Activated CD4-positive, CD25-positive, alpha-beta regulatory T cell (primary cell): ENCODE measurements at places on chromosomes 16 and 17.

DNA sequence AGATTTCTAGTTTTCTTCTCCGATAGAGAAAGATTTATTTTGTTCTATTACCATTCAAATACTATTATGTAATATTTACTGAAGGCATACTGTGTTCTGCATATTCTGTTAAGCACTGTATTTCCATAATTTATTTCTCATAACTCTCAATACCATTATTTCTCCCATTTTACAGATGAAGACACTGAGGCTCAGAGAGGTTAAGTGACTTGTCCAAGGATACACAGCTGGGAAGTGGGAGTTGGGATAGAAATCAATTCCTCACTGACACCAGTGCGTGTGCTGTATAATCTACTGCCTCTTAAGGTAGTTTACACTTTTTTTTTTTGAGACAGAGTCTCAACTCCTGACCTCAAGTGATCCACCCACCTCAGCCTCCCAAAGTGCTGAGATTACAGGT, 7.4 kb downstream of the NLRC3 start:
- no peak for DNase-seq

DNA sequence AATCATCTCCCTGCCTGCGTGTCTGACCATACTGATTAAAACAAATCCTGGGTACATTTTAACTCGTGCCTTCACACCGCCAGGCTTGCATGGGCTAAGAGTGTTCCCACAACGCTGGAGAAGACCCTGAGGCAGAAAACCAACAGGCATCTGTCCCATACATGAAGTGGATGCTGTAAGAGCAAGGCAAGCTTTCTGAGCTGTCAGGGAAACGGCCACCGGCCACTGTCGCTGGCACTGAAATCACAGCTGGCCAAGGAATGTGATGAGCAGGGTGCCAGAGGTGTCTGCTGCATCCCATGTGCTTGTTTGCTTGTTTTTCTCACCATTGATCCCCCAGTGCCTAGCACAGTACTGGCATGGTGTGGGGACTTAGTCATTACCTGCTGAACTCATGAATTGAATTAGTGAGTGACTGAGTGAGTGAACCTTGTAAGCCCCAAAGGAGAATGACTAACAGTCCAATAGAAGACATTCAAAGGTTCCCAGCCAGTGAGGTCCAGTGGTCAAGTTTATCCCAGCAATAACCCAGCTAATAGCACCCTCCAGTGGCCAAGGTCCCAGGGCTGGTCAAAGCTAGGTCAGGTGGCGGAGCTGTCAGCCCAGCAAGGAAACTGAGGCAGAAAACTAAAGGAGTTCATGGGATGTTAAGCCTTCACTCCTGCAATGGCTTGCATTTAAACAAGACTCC, 92.7 kb upstream of the CDH5 start:
- no peak for DNase-seq

- DNase-seq, result no peak
Observed at GRCh38 chr17:41530062-41531048, 2.2 kb upstream of the KRT19 start.

- DNase-seq, result peak; percentile 3
Observed at GRCh38 chr16:22948603-22949368, 134.8 kb downstream of the HS3ST2 start.

GRCh38 chr16:88569614-88569984, 604 bp upstream of the ZC3H18 start:
- DNase-seq, result no peak

- DNase-seq, result no peak
Observed at GRCh38 chr17:50013079-50013478, 18.1 kb upstream of the DLX3 start.

- DNase-seq, result no peak
Observed at GRCh38 chr16:89197033-89197632, 3.2 kb downstream of the SLC22A31 start.

DNA sequence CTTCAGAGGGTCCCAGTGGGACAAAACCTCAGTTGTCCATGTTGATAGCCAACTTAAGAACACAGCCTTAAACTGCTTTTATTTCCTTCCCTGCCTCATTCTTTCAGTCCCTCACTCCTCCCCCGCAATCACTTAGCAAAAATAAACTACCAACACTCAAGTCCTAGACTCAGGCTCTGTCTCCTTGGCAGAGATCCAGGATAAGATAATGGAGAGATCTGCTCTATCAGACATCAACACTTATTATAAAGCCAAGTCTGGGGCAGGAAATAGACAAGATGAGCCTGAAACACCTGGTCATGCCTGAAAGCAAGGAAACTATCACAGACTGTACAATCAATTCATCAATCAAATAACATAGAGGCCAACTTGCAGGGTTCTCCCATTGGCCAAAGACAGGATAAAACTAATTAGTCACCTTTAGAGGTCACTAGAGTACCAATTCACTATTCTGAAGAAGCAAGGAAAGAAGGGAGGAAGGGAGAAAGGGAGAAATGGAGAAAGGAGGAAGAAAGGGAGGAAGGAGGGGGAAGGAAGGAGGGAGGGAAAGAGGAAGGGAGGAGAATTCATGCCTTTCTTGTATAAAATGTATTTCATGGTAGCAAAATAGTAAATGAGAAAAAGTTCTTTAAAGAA, 15.7 kb downstream of the HYDIN start:
- DNase-seq, result no peak

- no peak for DNase-seq
Observed at GRCh38 chr16:23953476-23953875, 117.7 kb downstream of the PRKCB start.

DNA sequence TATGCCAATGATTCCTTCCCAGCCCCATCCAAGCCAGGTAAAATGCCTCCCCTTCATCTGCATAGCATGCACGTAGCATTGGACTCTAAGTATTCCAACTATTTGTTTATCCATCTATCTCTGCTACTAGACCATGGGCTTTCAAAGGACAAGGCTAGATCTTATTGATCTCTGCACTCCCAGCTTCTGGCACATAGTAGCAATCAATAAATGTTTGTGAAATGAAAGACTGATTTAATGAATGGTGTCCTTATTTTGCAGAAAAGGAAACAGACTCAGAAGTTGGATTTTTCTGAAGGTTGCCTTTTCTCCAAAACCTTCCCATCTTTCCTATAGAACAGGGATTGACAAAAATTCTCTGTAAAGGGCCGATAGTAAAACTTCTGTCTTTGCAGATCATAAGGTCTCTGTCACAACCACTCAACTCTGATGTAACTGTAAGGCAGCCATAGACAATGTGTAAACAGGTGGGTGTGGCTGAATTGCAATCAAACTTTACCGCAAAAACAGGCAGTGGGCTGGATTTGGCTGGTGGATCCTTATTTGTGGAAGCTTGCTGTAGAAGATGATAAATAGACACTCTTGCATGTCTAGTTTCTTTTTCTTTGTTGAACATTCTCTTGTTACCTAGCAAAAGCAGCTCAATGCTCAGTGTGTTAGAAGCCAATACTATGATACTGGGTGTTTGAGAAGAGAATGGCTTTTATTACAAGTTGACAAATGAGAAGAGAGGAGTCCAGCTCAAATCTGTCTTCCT, 7.6 kb upstream of the CMTR2 start:
- DNase-seq, result no peak

DNA sequence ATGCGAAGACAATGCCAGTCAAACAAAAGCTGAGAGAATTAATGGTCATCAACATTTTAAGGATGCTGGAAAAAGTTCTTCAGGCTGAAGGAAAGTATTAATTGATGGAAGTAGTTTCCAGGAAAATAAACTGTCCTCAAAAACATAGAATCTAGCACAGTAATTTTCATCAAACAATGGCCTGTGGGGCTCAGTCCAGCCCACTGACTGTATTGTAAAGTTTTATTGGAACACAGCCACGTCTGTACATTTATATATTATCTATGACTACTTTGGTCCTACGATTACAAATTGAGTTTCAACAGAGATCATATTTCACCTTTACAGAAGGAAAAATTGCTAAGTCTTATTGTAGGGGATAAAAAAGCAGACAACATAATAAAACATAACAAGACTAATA, 484.5 kb downstream of the KCNJ2 start:
- DNase-seq, result no peak

DNA sequence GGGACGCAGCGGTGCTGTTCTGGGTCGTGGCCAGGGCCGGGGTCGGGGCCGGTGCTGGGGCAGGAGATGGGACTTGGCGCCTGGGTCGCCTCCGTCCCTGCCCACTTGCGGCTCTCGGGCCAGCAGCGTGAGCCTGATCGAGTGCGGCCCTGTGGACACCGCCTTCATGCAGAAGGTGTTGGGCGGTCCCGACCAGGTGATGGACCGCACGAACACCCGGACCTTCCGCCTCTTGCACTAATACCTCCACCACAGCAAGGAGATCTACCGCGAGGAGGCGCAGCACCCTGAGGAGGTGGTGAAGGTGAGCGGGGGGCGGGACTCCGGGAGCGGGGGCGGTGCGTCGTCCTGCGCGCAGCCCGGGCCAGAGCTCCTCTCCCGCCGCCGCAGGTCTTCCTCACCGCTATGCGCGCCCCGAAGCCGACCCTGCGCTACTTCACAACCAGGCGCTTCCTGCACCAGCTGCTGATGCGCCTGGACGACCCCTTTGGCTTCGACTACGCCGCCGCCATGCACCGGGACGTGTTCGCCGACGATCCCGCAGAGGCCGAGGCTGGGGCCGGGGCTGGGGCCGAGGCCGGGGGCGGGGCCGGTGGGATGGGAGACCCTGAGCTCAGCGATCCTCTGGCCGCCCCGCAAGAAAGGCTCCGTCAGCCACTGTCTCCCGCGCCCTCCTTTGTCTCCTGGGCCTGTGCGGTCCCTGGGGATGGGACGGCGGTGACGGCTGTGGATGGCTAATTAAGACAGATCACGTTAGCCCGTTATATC, 4.5 kb upstream of the HSD17B1 start:
- peak; percentile 65 for DNase-seq

DNA sequence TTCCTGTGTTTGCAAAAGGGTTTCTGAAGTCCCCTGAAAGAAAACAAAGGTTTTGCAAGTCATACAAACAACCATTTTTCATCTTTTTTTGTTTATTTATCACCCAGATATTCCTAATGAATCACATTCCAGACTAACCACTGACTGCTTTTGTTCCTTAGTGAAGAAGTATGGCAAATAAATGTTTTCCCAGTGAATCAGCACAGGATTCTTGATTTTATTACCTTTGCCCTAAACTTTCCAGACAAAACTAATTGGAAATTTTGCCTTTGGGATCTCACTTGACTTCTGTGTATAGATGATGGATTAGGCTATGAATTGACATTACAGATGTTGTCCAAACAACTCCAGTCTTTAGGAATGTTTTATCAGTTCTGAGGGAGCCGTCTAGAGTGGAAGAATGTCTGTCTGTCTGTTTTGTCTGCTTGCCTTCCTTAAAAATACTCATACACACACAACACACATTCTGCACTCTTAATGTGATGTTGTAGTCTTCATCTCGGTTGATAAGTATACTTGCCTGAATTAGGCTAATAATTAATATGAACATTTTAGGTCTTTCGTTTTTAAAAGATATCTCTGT, 48.9 kb downstream of the VMP1 start:
- no peak for DNase-seq

- DNase-seq, result no peak
Observed at GRCh38 chr17:77437017-77437416, 296.2 kb downstream of the SEC14L1 start.

GRCh38 chr17:56755310-56755709, 78.4 kb downstream of the C17orf67 start:
- no peak for DNase-seq

GRCh38 chr17:74235911-74236371, 22.6 kb downstream of the TTYH2 start:
- no peak for DNase-seq

GRCh38 chr16:85384833-85385462, 228.2 kb upstream of the GSE1 start:
- no peak for DNase-seq

- DNase-seq, result no peak
Observed at GRCh38 chr17:43010667-43011308, 4.2 kb downstream of the IFI35 start.

DNA sequence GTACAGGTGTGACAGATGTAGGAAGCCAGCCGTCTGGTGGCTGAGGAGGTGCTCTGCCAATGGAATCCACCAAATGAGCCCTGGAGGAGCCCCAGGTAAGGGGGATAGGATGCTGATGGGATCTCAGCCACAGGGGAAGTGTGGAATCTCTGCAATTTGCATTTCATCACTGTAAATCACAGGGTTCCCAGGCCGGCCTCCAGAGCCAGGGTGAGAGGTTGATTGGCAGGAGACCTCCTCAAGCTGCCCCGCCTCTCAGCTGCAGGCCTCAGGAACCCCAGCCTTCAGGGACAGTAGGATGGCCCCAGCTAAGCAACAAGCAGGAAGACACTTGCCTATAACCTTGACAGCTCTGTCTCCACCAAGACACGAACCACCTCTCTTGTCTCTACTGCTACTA, 39.4 kb downstream of the RTN4RL1 start:
- no peak for DNase-seq

GRCh38 chr17:79979221-79979741, 56.4 kb downstream of the TBC1D16 start:
- no peak for DNase-seq

GRCh38 chr16:54542805-54543505, 256.4 kb upstream of the IRX3 start:
- DNase-seq, result no peak

DNA sequence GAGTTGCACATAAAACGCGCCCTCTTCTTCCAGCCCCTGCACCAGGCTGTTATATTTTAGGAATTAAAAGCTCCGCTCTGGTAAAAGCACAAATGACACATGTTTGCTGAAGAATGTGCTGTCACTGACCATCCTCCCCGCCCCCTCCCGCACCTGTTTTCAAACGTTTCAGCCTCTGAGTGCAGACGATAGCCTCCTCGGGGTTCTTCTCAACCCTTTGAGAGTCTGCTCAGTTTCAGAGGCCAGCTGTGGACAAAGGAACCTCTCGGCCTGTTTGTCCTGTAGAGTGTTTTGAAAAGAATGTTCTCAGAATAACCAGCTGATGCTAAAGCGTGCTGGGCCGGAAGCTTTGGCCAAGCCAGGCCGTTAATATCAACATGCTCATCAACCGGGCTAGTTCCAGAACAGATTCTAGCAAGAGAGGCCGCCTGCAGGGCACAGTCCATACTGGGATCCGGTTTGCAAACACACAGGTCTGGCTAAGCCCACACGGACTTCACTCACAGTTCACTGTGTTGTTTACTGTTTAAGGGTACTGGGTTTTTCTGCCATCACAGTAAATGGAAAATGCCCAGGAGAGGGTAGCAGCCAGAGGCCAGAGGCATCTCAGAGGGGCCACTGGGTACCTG, 6.4 kb upstream of the CACNG4 start:
- no peak for DNase-seq

DNA sequence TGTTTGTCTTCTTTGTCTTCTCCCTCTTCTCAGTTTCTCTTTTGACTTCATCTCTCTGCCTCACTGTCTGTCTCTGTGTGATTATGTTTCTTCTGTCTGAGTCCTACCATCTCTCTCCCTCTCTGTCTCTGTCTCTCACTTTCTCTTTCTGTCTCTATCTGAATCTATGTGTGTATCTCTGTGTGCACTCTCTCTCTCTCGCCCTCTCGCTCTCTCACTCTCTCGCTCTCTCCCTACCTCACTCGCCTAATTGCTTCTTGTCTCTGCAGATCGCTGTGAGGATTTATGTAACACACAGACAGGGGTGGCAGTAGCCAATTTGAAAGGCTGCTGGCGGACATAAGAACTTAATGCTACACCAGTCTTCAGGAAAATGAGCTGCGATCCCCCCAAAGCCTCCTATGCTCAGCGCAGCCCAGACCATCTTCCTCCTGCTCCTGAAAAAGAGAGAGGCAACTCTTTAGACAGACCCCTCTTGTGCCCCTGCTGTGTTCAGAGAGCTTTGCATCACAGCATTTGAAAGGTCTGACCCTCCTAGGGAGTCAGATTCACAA, 140.9 kb downstream of the CCT6B start:
- no peak for DNase-seq
